ENCODE measurements at places on chromosomes 5 and 9.

DNA sequence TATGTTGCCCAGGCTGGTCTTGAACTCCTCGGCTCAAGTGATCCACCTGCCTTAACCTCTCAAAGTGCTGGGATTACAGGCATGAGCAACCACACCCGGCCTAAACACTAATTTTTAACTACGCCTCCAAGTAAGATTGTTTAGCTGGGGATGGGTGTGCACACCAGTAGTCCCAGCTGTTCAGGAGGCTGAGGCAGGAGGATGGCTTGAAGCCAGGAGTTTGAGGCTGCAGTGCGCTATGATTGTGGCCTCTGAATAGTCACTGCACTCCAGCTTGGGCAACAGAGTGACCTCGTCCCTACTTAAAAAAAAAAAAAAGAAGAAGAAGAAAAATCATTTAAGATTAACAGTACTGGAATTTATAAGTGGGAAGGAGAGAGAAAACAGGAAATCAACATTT, 90.8 kb upstream of the NR5A1 start:
- no peak for DNase-seq

DNA sequence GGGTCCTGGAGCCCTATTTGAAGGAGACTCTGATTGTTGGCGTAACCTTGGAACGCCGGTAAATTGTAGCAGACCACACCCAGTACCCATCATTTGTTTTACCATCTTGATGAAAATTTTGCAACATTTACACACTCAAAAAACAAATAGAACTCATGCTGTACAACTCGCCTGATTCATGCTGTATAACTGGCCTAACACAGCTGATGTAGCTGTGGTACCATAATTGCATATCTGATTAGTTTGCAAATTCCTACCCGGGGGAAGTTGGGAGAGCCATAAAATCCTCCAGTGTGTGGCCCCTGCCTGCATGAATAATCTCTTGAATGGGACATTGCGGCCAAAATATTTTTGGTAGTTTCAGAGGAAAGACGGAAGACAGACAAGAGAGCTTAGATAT, 9.7 kb downstream of the NIPAL4 start:
- no peak for DNase-seq

DNA sequence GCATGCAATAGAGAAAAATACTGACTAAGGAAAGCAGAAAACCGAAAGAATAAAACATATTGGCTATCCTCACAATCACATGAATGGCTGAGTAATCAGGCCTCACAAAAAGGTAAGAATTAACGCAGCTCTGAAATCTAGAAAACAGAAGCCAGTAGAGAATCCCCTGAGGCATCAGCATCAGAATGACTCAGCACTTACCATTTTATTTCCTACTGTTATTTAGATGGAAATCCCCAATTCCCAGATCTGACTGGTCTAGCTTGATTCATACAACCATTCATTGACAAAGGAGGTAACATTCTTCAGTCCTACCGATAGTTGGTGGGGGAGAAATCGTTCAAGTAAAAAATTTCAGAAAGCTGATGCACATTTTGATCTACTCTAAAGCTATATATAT, 1408.4 kb upstream of the WWC1 start:
- DNase-seq: no peak

DNA sequence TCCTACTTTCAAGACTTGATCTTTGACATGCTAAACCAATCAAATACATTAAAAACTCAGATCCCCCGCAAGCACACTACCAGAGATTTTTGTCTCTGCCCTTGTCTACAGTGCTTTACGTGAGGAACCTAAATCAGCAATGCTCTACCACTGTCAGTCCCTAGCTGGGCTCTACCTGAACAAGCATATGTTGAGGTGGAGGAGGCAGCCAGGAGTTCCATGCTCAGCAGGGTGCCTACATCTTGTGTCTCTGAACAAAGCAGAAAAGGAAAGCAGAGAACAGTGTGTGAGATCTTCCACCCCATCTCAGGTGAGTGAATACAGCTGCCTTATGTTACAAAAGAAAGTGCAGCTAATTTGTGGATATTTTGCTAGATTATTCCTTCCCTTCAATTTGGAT, 255.0 kb downstream of the NDUFS4 start:
- no peak for DNase-seq

- DNase-seq: no peak
These were observed 228.9 kb downstream of the KIAA0825 start for GRCh38 chr5:94389515-94389899.

DNA sequence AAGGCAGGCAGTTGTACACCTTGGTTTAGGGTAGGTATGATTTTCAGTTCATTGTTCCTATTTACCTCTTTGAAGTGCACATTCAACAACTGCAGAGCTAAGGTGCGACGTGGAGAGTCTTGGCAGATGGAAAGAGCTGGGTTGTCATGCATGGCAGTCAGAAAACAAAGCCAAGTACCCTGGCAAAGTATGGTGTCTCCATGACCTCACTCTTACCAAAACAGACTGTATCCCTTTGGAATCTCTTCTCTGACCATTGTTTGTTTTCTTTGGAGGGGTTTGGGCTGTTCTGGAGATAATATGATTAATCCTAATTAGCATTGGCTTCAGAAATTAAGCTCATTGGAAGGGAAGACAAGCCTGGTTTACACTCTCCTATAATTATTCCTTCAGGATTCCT, 665.7 kb downstream of the DNAH5 start:
- DNase-seq: no peak

- DNase-seq: no peak
These were observed 239.9 kb upstream of the TRPM3 start for GRCh38 chr9:71361357-71361756.

DNA sequence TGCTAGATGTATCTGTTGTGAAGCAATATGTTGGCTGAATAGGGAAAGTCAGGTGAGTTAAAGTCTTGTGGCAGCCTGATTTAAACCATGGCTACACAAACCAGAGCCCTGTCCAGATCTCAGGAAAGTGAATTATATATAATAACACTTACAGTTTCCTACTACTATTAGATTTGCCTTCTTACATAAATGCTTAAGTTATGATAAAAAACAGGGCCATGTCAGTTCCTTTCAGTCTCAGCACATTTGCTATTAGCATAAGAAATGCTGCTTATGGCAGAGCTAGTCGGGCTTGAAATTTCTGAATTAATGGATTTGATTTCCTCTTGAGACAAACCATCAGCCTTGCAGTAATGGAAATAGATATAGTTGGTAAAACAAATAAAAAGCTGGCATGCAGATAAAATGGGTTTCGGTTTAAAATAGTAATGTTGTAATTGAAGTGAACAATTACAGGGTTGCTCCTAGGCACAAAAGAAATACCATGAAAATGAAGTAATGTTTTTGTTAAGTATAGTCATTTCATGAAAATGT, 664.2 kb upstream of the ZNF608 start:
- peak; percentile 79 for DNase-seq
